LNCaP clone FGC (cell line): ENCODE measurements at places on chromosomes 6 and 20.

DNA sequence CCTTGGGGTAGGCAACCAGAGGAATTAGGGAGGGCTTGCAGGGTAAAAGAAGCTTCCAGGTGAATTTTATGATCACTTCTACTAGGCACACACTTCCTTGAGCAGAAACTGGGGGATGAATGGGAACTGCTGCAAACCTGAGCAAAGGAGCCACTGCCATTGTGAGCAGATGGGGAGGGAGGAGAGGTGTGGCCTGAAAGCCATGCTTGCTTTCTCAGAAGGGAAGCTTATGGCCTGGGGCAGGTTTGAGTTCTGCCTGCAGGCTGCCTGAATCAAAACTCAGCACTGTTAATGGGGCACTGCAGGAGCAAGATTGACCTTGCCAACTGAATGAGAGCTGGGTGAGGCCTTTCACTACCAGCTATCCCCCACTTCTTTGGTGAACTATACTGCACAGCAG, 328.1 kb downstream of the NKAIN2 start:
- no peak for DNase-seq

DNA sequence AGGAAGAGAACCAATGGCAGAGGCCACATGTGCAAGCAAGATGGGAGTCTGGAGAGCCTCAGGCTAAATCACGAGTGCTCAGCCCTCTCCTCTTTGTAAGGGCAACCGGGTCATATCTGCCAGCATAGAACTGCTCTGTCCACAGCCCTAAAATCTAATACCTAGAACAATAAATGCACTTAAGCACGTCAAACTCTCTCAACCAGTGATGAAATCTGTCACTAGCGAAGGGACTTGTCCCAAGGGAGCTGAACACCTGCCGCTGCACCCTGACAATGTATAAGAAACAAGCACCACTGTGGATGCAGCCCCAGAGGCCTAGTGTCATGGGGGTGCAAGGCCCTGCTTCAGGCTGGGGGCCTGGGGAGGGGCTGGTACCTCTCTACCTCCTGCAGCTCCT, 82.5 kb downstream of the PRL start:
- no peak for DNase-seq

DNA sequence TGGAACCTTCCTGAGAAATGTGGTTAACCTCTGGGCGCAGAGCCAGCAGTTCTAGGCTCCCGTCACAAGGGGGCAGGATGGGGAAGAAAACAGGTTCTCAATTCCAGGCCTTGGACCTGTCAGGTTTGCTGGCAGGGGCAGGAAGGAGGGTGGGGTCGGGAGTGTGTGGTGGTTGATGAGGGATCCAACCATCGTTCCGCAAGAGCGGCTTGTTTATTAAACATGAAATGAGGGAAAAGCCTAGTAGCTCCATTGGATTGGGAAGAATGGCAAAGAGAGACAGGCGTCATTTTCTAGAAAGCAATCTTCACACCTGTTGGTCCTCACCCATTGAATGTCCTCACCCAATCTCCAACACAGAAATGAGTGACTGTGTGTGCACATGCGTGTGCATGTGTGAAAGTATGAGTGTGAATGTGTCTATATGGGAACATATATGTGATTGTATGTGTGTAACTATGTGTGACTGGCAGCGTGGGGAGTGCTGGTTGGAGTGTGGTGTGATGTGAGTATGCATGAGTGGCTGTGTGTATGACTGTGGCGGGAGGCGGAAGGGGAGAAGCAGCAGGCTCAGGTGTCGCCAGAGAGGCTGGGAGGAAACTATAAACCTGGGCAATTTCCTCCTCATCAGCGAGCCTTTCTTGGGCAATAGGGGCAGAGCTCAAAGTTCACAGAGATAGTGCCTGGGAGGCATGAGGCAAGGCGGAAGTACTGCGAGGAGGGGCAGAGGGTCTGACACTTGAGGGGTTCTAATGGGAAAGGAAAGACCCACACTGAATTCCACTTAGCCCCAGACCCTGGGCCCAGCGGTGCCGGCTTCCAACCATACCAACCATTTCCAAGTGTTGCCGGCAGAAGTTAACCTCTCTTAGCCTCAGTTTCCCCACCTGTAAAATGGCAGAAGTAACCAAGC, 29.6 kb downstream of the SRSF3 start:
- DNase-seq = peak; percentile 62

DNA sequence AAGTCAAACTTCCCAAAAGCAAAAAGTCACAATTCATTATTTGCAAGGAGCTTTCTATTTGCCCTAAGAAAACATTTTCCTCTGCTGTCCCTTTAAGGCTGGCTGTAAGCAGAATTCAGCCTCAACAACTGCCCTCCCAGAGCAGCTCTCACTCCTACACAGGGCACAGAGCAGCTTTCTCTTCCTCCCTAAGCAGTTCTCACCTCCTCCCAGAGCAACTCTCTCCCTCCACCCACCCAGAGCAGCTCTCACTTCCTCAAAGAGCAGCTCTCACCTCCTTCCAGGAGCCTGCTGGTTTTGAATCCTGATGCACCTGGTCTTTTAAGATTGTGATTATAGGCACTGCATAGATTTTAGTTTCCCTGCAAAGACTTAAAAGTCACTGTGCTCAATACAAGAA, 120.6 kb upstream of the TMEM181 start:
- no peak for DNase-seq

- no peak for DNase-seq
These were observed 101.2 kb downstream of the NUS1 start for GRCh38 chr6:117776441-117776840.

DNA sequence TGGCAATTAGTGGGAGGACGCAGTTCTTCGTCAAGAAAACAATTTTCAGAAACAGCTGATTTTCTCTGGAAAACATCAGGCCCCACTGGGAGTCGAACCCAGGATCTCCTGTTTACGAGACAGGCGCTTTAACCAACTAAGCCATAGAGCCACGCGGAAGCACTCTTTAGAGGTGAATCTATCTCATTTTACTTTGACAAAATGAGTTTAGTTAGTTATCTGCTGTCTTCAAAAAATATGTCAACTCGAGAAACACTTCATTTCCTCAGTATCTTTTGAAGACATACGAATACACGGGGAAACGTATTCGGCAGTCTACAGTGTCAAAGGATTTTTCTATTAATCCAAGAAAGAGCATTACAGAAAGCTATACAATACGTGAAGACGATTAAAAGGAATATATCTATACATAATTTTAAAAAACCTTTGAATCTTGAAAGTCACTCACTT, 26.7 kb downstream of the GPX6 start:
- peak; percentile 14 for DNase-seq

DNA sequence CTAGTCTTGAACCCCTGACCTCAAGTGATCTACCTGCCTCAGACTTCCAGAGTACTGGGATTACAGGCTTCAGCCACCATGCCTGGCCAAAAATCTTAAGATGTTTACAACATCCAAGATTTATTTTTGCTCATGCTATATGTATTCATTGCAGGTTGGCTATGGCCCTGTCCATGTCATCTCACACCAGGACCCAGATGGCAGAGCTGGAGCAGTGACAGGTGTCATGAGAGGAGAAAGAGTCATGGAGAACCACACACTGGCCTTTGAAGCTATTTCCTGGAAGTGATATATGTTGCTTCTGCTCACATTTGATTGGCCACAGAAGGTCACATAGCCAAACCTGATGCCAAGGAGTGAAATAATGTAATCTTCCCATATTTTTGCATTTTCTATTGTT, 13.8 kb upstream of the DDR1 start:
- DNase-seq = no peak

DNA sequence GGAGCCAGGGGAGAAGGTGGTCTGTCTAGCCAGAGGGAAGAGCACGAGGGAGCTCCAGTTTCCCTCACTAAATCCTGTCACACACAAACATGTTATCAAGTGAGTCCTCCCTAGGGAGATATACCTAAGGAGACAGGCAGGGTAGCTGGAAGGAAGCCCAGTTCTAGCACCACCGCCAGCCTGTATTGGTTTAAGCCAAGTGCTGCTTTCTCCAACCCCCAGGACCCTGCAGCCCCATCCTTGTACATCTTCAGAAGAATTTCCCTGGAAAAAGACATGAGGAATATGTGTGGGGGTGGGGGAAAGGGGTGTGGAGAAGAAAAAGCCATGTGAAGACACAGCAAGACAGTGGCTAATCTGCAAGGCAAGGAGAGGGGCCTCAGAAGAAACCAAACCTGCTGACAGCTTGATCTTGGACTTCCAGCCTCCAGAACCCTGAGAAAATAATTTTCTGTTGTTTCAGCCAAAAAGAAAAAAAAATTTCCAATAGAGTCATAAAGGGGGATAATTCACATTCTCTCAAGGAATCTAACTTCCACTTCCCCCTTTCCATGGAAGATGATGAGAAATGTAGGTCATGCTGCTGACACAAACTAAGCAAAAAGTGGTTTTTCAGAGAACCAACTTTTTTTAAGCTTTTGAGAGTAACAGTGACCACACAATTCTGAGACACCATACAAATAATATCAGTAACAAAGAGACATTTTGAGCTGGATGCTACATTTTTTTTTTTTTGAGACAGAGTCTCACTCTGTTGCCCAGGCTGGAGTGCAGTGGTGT, 103.2 kb upstream of the PRDM1 start:
- DNase-seq = no peak

DNA sequence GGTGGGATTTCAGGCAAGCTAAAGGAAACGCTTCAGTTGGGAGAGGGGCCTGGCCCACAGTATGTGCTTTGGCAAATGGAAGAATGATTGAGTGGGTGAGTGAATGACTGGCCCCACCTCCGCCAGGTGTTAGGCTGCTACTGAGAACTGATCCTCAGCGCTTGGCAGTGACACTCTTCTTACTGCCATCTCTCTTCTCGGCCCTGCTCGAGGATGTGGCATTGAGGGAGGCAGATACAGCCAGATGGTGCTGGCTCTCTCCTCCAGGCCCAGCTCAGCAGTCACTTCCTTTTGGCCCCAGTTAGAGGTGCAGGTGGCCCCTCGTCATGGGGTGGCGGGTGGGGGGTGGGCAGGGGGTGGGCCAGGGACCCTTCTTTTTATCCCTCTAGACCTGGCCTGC, 38.9 kb upstream of the KCNK5 start:
- no peak for DNase-seq

- DNase-seq = no peak
These were observed 226.6 kb downstream of the MYLK4 start for GRCh38 chr6:2524090-2524489.

DNA sequence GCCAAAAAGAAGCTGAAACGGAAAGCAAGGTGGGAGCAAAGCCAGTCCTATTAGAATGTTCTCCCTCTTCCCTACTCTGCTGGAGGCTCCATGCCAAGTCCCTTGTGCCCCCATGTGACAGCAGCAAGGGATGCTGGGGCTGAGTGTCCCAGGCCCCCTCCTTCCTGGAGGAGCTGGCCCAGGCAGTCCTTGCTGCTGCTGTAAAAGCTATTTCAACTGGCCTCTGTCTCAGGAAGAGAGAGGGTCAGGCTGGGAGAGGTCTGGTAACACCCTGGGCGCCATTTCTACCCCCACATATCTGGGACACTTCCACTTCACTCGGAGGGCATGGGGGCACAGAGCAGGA, 25.0 kb downstream of the TTBK1 start:
- no peak for DNase-seq

DNA sequence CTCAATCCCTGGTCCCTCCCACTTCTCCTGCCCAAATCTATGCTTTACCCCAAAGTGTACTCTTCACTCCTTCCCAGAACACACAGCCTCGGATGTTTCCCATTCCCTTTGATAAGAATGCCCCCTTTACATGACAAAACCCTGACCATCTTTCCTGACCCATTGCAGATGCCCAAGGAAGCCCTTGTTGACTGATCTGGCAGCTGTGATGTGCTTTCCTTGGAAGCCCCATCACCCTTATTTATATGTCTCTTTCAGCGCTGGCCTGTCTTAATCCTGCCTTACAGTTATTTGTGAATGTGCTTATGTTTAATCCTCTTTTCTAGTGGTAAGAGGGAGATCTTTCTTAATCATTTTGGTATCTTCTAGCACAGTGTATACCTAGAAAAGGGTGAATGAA, 523.1 kb downstream of the CD83 start:
- DNase-seq = no peak

DNA sequence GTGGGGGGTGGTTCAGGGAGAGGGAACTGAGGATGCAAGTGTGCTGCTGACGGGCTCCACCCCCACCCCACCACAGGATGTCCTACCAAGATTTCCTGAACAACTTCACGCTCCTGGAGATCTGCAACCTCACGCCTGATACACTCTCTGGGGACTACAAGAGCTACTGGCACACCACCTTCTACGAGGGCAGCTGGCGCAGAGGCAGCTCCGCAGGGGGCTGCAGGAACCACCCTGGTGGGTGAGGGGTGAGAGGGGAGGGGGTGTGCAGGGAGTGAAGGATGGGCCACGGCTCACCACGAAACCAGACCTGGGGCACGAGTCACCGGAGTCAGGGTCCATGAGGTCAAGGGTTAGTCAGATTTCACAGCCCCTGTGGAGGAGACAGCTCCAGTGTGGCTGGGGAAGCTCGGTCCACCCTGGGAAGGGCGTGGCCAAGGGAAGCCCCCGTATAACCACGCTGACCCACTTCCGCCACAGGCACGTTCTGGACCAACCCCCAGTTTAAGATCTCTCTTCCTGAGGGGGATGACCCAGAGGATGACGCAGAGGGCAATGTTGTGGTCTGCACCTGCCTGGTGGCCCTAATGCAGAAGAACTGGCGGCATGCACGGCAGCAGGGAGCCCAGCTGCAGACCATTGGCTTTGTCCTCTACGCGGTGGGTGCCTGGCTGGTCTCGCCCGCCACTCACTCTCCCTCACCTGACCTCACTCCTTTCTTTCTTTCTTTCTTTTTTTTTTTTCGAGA, 18.3 kb downstream of the CAPN11 start:
- no peak for DNase-seq

GRCh38 chr6:144216668-144217218, 66.4 kb downstream of the STX11 start:
- no peak for DNase-seq

- DNase-seq = no peak
These were observed 49.6 kb upstream of the RIPOR2 start for GRCh38 chr6:24985323-24985722.

DNA sequence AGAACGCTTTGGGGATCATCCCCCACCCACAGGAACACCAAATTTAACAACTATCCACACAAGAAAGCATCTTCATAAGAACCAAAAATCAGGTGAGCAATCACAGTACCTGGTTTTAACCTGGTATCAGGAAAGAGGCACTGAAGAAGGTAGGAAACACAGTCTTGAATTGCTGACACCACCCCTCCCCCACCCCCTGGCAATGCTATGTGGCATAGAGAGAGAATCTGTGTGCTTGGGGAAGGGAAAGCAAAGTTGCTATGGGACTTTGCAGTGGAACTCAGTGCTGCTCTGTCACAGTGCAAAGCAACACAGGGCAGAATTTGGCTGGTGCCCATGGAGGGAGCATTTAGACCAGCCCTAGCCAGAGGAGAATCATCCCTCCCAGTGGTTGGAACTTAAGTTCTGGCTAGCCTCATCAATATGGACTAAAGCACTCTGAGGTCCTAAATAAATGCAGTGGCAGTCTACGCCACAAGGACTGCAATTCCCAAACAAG, 565.5 kb downstream of the EPM2A start:
- no peak for DNase-seq

GRCh38 chr6:7115543-7116231, 7.9 kb downstream of the RREB1 start:
- DNase-seq = peak; percentile 51
